ENCODE measurements at places on chromosomes 6 and 20. TPM values are rescaled to one million over a fixed set of nuclear protein-coding genes. Genes with fewer than 3 reads are reported as not detected.

DNA sequence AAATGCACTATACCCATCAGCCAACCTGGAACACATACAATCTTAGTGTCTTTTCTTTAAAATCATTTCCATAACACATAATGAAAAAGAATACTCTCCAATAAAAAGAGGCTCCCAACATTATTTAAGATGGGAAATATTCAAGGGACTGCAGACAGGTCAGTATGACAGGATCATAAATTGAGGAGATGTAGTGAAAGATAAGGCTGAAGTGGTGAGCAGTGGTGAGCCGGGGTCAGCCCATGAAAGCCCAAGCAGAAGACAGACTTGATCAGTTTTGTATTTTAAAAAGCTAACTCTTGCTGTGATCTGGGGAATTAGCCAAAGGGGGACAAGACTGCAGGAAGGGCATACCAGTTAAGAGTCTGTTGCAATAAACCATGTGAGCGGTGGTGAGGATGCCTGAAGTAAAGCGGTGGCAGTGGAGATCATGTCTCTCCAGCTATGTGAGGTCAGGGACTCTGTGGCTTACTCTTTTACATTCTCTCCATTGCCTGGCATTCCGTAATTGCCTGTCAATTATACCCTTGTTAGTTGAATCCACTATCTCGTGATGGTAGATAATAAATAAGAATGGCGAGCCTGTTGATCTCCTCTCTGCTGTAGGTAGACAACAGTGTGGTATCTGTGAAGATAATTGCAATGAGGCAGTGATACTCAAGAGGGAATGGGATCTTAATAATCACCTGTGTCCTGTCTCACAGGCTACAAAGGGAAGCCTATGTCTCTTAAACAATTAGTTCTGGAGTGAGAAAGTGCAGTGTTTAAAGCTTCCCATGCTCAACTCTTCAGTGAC is 97.4 kb downstream of the FILIP1 start:
- DNase-seq, result no peak
- H3K27ac ChIP-seq, result no peak overlapping the region

DNA sequence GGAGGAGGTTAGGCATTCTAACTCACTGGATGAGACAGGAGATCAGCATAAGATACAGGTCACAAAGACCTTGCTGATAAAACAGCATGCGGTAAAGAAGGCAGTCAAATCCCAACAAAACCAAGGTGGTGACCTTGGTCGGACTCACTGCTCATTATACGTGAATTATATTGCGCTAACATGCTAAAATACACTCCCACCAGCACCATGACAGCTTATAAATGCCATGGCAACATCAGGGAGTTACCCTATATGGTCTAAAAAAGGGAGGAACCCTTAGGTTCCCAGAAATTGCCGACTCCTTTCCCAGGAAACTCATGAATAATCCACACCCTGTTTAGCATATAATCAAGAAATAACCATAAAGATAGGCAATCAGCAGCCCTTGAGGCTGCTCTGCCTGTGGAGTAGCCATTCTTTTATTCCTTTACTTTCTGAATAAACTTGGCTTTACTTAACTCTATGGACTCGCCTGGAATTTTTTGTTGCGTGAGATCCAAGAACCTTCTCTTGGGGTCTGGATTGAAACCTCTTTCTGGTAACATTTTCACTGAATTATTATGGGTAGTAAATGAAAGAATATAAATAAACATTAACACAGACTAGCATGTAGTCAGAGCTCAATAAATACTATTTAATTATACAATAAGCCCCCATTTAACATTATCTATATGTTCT is 3.0 kb upstream of the LAMA4 start:
- no peak overlapping the region for H3K4me3 ChIP-seq
- H3K27ac ChIP-seq, result no peak overlapping the region
- H3K27me3 ChIP-seq, result no peaks in the 10 kb centered on the region
- H3K4me1 ChIP-seq, result peaks cover 7% of the 10 kb centered on the region

DNA sequence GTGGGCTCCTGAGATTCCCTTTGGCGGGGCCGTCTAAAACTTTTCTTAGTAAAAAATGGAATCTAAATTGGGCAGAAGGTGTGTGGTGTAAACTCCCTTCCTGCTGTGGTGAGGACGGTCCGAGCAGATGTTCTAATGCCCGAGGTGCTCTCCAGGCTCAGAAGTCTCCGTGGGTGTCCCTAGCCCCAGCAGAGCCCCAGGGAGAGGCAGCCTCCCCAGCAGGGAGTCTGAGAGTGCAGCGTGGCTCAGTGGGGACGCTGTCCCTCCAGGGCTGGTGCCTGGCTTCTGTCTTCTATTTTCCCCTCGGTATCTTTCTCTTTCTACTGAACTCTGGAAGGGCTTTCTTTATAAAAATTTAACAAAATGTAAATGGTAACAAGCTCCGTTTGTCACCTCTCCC is 208.2 kb downstream of the SMOC2 start:
- H3K36me3 ChIP-seq, result no peaks in the 10 kb centered on the region
- no peaks in the 10 kb centered on the region for H3K4me1 ChIP-seq
- no peaks in the 10 kb centered on the region for H3K27me3 ChIP-seq
- no peak for DNase-seq
- H3K27ac ChIP-seq, result no peak overlapping the region
- no peak overlapping the region for H3K4me3 ChIP-seq

DNA sequence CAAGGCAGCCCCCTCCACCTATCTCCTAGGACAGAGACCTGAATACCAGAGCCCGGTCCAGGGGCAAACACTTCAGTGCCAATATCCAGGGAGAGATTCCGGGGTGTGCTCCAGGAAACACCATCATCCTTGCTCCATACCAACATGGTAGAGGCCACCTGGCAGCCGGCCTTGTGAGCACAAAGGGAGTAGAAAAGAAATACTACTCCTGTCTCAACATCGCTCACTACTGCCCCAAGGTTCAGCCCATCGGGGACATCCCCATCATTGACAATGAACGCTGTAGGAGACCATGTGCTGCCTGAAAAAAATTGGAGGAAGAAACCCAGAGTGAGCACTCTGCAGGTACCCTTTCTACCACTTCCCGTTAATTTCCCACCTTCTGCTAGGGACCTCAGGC is 1.5 kb downstream of the NEU1 start:
- no peak overlapping the region for H3K4me3 ChIP-seq
- peaks cover 33% of the 10 kb centered on the region for H3K36me3 ChIP-seq
- peaks cover 14% of the 10 kb centered on the region for H3K4me1 ChIP-seq
- no peak overlapping the region for H3K27ac ChIP-seq
- H3K27me3 ChIP-seq, result no peaks in the 10 kb centered on the region

EEF1A2 gene
- total RNA-seq, result not detected

HSPA1L gene
- 0.29 TPM for total RNA-seq

BMP5 gene
- total RNA-seq, result 0.36 TPM

DNA sequence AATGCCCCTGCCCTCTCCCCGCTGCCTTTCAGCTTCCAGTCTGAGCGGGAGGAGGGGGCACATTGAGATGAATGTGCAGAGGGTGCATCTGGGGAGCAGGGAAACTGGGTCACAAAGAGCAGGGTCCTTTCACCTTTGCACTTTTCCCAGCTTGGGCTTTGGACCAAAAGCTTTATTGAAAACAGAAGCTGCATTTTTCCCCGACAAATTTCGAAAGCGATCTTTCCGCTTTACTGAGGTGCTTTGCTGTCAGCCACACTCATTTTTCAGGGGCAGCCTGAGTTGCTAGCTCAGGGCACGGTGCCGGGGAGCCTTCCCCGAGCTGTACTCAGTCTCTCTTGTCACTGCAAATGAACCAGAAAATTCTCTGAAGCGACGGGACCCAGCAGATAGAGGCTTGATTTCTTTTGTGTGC is 283.7 kb upstream of the SOX4 start:
- no peaks in the 10 kb centered on the region for H3K36me3 ChIP-seq
- H3K4me1 ChIP-seq, result no peaks in the 10 kb centered on the region
- no peak for DNase-seq
- no peak overlapping the region for H3K27ac ChIP-seq

- DNase-seq, result no peak
- H3K36me3 ChIP-seq, result no peaks in the 10 kb centered on the region
- H3K27ac ChIP-seq, result no peak overlapping the region
- no peaks in the 10 kb centered on the region for H3K27me3 ChIP-seq
- H3K4me1 ChIP-seq, result no peaks in the 10 kb centered on the region
These were observed 9.3 kb upstream of the SGK2 start for GRCh38 chr20:43549416-43550065.

- H3K27me3 ChIP-seq, result no peaks in the 10 kb centered on the region
- H3K36me3 ChIP-seq, result no peaks in the 10 kb centered on the region
- DNase-seq, result no peak
- no peak overlapping the region for H3K4me3 ChIP-seq
- no peak overlapping the region for H3K27ac ChIP-seq
These were observed 218.9 kb downstream of the PLCB4 start for GRCh38 chr20:9287826-9288225.

GRCh38 chr20:62740286-62741141 is 31.9 kb downstream of the NTSR1 start:
- no peak overlapping the region for H3K27ac ChIP-seq
- peak overlapping the region; percentile 50 for H3K4me3 ChIP-seq
- H3K27me3 ChIP-seq, result peaks cover 6% of the 10 kb centered on the region
- peak; percentile 98 for DNase-seq
- peaks cover 12% of the 10 kb centered on the region for H3K4me1 ChIP-seq
- no peaks in the 10 kb centered on the region for H3K36me3 ChIP-seq

DNA sequence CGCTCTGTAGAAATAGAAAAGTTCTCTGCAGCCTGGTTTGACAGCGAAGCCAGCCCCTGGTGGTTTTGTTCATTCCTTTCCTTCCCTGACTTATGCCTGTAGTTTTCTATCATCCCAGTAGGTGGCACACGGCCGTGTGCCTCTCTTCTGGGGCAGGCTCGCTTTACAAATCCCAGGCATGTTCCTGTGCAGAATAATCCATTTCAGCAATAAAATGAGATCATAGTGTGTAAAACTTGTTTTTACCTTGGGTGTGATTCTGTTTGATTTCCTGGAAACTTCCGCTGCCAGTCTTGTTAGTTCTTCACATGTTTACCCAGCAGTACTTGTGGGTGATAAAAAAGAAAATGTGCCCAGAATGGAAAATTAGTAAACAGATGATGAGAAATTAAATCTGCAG is 7.4 kb upstream of the INSM1 start:
- peaks cover 56% of the 10 kb centered on the region for H3K27me3 ChIP-seq
- H3K4me3 ChIP-seq, result no peak overlapping the region
- no peak overlapping the region for H3K27ac ChIP-seq
- H3K36me3 ChIP-seq, result no peaks in the 10 kb centered on the region
- DNase-seq, result peak; percentile 94
- H3K4me1 ChIP-seq, result no peaks in the 10 kb centered on the region

- no peaks in the 10 kb centered on the region for H3K4me1 ChIP-seq
- no peaks in the 10 kb centered on the region for H3K27me3 ChIP-seq
- DNase-seq, result no peak
- H3K36me3 ChIP-seq, result no peaks in the 10 kb centered on the region
- no peak overlapping the region for H3K27ac ChIP-seq
These were observed 22.9 kb downstream of the CNBD2 start for GRCh38 chr20:35991142-35991771.

DNA sequence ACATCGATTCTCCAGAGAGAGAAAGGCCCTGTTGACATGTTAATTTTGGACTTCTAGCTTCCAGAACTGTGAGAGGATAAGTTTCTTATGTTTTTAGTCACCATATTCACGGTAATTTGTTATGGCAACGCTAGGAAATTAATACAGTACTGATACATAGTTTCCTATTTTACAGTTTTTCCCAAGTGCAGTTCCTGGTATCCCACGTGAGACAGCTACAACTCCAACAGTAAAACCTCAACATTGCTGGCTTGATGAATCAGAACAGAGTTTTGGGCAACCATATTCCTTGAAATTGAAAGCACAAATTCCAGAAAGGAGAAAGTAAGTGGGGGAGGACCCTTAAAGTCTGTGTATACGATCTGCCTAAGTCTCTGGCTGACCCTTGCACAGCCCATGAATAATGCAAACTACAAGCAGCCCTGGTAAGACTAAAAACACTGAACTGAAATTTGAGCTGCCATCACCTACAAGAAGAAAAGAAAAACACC is 505.1 kb upstream of the NRSN1 start:
- no peaks in the 10 kb centered on the region for H3K36me3 ChIP-seq
- no peak overlapping the region for H3K4me3 ChIP-seq
- no peak for DNase-seq
- no peak overlapping the region for H3K27ac ChIP-seq
- H3K4me1 ChIP-seq, result no peaks in the 10 kb centered on the region
- H3K27me3 ChIP-seq, result no peaks in the 10 kb centered on the region

- H3K36me3 ChIP-seq, result no peaks in the 10 kb centered on the region
- DNase-seq, result no peak
- no peaks in the 10 kb centered on the region for H3K27me3 ChIP-seq
- no peak overlapping the region for H3K27ac ChIP-seq
- no peak overlapping the region for H3K4me3 ChIP-seq
These were observed 155.4 kb upstream of the LAMA2 start for GRCh38 chr6:128727500-128727899.

DNA sequence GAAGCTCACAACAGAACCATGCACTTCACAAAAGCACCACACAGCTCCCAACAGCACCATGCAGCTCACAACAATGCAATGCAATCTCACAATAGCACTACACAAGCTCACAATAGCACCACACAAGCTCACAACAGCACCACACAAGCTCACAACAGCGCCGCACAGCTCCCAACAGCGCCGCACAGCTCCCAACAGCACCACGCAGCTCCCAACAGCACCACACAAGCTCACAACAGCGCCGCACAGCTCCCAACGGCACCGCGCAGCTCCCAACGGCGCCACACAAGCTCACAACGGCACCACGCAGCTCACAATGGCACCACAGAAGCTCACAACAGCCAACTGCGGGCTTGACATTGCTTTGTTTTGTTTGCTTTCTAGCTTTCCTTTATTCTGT is 198.1 kb downstream of the DLL1 start:
- DNase-seq, result no peak
- no peak overlapping the region for H3K4me3 ChIP-seq
- no peaks in the 10 kb centered on the region for H3K27me3 ChIP-seq
- H3K27ac ChIP-seq, result no peak overlapping the region
- peaks cover 7% of the 10 kb centered on the region for H3K4me1 ChIP-seq

TXLNB gene
- total RNA-seq, result 0.59 TPM

- no peak for DNase-seq
- H3K27me3 ChIP-seq, result no peaks in the 10 kb centered on the region
- H3K4me1 ChIP-seq, result no peaks in the 10 kb centered on the region
- no peaks in the 10 kb centered on the region for H3K36me3 ChIP-seq
These were observed 50.2 kb upstream of the REV3L start for GRCh38 chr6:111533087-111533784.

DNA sequence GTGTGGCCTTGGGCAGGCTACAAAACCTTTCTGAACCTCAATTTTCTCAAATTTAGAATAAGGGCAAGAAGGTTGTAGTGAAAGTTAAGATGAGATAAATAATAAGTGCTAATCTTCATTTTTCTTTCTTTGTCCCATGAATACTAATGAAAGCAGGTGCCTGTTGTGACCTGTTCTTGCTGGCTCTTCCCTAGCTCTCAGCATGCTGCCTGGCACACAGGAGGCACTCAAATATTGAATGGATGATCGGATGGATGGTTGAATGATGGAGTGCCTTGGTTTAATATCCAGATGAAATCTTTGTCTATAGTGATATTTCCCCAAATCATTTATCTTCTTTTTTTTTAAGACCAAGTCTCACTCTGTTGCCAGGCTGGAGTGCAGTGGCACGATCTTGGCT is 15.0 kb downstream of the PBOV1 start:
- no peak overlapping the region for H3K27ac ChIP-seq
- H3K4me3 ChIP-seq, result no peak overlapping the region
- H3K27me3 ChIP-seq, result peaks cover 2% of the 10 kb centered on the region
- no peaks in the 10 kb centered on the region for H3K4me1 ChIP-seq
- H3K36me3 ChIP-seq, result no peaks in the 10 kb centered on the region

DNMT3B gene
- 2.5 TPM for total RNA-seq

BACH2 gene
- total RNA-seq, result 4.4 TPM

THBD gene
- total RNA-seq, result 0.36 TPM
